ENCODE measurements at places on chromosomes 16 and 17.

GRCh38 chr16:11180489-11180888 lies 75.5 kb downstream of the SOCS1 start:
- H3K27ac ChIP-seq = no peak overlapping the region
- DNase-seq = no peak
- H3K36me3 ChIP-seq = no peaks in the 10 kb centered on the region

DNA sequence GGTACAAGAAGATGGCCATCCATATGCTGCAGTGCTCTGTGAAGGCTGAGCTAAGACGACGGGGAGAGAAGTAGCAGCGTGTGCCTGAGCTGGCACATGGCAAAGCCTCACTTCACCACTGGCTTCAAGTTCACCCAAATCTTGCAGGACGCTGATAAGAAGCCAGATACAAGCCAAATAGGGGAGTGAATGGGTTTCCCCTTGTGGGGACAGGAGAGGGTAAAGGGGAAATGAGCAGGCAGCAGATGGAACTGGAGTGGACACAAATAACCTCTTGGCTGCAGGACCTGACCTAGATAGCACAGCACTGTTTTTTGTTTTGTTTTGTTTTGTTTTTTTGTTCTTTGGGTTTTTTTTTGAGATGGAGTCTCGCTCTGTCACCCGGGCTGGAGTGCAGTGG lies 21.0 kb upstream of the PITPNA start:
- H3K27ac ChIP-seq = no peak overlapping the region
- H3K4me3 ChIP-seq = no peak overlapping the region
- H3K36me3 ChIP-seq = no peaks in the 10 kb centered on the region

DNA sequence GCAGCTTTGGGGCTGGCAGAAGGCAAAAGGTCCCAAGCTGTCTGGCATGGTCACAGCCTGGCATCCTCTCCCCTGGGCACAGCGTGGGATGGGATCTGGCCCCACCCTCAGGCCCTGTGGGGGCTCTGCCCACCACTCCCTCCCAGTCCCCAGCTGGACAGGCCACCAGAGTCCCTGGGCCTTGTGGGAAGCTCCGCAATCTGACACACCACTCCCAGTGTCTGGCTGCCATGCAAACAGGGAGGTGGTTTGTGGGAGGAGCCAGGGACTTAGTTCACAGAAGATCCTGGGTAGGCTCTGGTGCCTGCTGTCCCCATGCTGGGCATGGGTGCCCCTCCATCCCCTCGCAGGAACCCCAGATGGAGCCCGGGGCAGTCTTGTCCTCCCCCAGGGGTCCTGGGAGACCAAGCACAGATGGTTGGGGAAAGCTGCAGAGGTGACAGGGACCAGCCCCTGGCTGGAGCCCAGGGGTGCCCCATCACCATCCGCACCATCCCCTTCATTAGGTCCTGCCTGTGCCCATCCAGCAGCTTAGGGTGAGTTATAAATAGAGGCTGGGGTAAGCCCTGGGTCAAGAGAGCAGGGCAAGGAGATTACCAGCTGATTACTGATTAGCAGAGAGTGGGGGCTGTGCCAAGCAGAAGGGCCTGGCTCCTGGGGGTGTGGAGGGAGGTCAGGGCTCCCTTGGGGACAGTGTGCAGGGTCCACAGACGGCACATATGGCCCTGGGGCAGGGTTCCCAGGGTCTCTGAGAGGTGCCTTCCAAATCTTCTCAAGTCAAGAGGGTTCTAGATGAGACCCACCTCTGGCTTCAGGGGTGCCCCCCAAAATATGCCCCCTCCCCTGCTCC lies 6.2 kb downstream of the FSCN2 start:
- H3K36me3 ChIP-seq = no peaks in the 10 kb centered on the region
- DNase-seq = no peak
- no peak overlapping the region for H3K4me3 ChIP-seq
- H3K27me3 ChIP-seq = no peaks in the 10 kb centered on the region
- H3K27ac ChIP-seq = no peak overlapping the region

DNA sequence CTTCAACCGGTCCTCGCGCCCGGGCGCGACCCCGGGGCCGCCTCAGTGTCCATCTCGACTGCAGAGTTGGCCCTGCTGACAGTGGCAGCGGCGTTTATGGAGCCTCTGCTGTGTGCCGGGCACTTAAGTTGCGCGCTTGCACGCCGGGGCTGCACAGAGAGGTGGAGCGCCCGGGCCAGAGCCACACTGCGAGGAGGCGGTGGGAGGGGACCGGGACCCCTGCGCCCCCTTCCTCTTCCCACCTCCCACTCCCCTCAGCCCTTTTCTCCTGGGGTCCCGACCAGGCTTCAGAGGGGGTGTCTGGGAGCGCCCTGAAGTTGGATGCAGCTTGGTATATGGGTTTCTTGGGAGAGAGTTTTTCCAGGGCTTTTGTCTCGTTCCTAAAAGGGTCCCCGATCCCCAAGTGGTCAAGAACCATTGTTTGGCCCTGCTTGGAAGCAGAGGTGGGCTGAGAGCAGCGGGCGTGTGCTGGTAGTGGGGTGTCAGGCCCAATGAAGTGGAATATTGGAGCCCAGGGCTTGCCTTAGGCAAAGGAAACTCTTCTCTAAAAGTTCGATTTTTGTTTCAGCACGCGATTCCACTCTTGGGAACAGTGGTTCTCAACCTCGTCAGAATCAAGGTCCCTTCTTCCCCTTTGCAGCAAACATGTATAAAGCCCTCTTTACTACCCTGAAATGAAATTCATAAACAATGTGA lies 605 bp downstream of the MRTFB start:
- DNase-seq = no peak
- H3K4me1 ChIP-seq = peaks cover 6% of the 10 kb centered on the region
- H3K27me3 ChIP-seq = no peaks in the 10 kb centered on the region
- peaks cover 8% of the 10 kb centered on the region for H3K36me3 ChIP-seq
- H3K4me3 ChIP-seq = peak overlapping the region; percentile 94

GRCh38 chr16:28093385-28093725 lies 29.8 kb upstream of the GSG1L start:
- no peak overlapping the region for H3K27ac ChIP-seq
- DNase-seq = no peak
- H3K27me3 ChIP-seq = no peaks in the 10 kb centered on the region
- no peaks in the 10 kb centered on the region for H3K4me1 ChIP-seq

GRCh38 chr16:66137853-66138252 lies 228.6 kb upstream of the CDH5 start:
- H3K4me3 ChIP-seq = no peak overlapping the region
- no peaks in the 10 kb centered on the region for H3K27me3 ChIP-seq
- no peaks in the 10 kb centered on the region for H3K4me1 ChIP-seq
- no peak overlapping the region for H3K27ac ChIP-seq

DNA sequence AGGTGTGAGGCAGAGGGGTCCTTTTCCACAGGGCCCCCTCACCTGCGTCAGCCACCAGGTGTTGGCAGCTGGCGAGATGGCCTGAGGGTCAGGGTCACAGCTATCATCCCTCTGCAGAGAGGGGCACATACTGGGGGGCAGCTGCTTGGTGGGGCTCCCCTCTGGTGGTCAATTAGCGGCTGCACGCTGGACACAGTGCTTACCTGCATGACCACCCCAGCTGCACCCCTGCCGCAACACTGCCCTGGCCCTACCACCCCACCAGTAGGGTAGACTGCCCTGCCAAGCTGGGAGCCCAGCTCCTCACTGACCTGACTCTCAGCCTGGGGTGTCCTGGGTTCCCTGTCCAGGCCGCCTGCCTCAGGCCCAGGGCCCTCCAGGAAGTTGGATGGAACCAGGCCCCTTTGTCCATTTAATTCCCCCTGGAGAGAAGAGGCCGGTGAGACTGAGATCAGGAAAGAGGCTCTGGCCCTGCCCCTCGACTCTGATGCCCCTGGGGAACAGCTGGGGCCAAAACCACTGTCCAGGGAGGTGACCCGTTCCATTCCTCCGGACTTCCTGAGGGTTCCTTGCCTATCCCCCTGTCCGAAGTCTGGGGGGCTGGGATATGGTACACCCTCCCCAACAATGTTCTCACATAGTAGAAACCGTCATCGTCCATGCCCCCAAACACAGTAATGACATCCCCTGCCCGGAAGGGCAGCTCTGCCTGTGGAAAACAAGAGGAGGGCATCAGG lies 23.7 kb downstream of the TSPOAP1 start:
- H3K27me3 ChIP-seq = no peaks in the 10 kb centered on the region
- peaks cover 6% of the 10 kb centered on the region for H3K4me1 ChIP-seq
- H3K36me3 ChIP-seq = peaks cover 3% of the 10 kb centered on the region
- no peak overlapping the region for H3K4me3 ChIP-seq
- no peak for DNase-seq

GRCh38 chr17:52049496-52049895 lies 109.0 kb downstream of the CA10 start:
- H3K4me1 ChIP-seq = no peaks in the 10 kb centered on the region
- DNase-seq = no peak
- H3K27ac ChIP-seq = no peak overlapping the region
- no peaks in the 10 kb centered on the region for H3K36me3 ChIP-seq
- H3K4me3 ChIP-seq = no peak overlapping the region
- H3K27me3 ChIP-seq = no peaks in the 10 kb centered on the region

- no peaks in the 10 kb centered on the region for H3K36me3 ChIP-seq
- H3K27me3 ChIP-seq = no peaks in the 10 kb centered on the region
- H3K4me3 ChIP-seq = no peak overlapping the region
- DNase-seq = no peak
- H3K27ac ChIP-seq = no peak overlapping the region
- peaks cover 42% of the 10 kb centered on the region for H3K4me1 ChIP-seq
Observed at GRCh38 chr17:68357886-68358285, 66.6 kb downstream of the ARSG start.

DNA sequence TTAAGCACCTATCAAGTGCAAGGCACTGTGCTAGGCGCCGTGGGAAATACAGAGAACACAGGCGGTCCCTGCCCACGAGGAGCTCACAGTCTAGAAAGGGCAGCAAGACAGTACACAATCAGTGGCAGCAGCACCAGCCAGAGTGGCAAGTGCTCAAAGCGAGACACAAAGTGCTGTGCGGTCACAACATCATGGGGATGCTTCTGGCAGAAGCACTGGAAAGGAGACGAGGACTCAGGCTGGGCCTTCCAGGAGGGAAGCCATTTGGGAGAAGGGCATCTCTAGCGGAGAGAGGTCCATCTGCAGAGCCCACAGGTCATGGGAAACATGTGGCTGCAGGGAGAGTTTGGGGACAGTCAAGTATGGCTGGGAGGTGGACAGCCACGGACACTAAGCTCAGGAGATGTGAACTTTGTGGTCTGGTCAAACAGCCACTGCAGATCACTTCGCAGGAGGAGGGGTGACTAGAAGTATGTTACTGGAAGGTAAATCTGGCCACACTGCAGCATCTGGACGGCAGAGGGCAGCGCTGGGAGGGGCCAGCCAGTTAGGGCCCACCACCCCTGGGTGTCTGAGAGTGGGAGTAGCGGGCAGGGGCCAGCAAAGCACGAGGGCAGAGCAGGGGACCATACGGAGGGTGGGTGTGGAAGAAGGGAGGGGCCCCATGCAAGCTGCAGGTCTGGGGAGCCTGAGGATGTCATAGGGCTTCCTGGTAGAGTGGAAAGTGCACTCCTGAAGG lies 71.1 kb downstream of the N4BP1 start:
- H3K27me3 ChIP-seq = no peaks in the 10 kb centered on the region
- H3K4me1 ChIP-seq = peaks cover 2% of the 10 kb centered on the region
- H3K36me3 ChIP-seq = peaks cover 35% of the 10 kb centered on the region
- no peak overlapping the region for H3K27ac ChIP-seq
- no peak for DNase-seq

DNA sequence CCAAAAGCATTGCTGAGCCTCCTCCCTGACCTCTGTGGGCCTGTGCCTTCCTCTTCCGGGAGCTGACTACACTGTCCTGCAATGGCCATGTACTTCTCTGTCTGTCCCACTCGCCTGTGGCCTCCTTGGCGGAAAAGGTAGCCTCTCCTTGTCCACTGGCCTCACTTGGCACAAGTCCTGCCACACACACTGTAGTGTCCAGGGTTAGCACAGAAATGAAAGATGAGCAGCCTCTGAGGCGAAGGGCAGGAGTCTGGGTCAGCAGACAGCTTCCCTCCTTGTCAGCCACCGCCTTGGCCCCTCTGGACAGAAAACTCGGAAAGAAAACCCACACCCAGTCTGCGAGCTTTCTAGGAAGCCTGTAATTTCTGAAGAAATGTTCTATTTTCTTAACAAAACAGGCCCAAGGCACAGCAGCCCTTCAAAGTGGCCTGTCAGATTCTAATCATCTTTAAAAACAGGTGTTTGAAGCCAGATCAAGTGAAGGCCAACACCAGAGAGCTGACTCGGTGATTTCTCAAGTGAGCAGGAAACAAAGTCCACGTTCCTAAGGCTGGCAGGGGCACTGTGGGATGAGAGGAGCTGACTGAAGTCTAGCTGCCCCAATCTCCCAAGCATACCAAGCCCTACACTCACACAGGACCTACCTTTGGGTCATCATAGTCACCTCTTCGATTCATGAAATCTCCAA lies 67.2 kb downstream of the GTF3C1 start:
- no peaks in the 10 kb centered on the region for H3K27me3 ChIP-seq
- DNase-seq = no peak
- H3K36me3 ChIP-seq = peaks cover 15% of the 10 kb centered on the region
- H3K4me3 ChIP-seq = no peak overlapping the region
- no peak overlapping the region for H3K27ac ChIP-seq
- H3K4me1 ChIP-seq = no peaks in the 10 kb centered on the region

- H3K27me3 ChIP-seq = no peaks in the 10 kb centered on the region
- H3K27ac ChIP-seq = no peak overlapping the region
- no peak overlapping the region for H3K4me3 ChIP-seq
- no peak for DNase-seq
Observed at GRCh38 chr16:53971616-53972015, 267.7 kb downstream of the FTO start.

DNA sequence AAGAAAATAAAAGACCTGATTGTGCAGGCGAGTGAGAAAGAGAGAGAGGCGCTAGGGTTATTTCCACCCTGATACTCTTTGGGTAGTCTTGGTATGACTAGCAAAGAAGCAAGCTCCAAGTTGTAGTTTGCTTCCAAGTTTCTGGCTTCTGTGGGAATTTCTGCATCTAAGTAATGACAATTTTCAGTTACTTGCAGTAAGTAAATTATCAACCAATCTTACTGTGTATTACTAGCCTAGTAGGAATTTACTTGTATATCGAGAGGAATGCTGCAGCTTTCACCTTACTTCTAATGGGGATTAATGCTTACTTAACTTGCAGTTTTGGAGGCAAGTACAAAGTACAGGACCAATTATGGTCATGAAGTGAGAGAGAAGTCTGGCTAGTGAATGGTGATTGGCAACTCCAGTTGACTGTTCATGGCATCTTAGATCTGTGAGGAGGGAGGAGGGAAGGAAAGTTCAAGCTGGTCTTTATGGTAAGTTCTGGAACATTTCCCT lies 31.9 kb downstream of the TENT4B start:
- no peak overlapping the region for H3K4me3 ChIP-seq
- no peaks in the 10 kb centered on the region for H3K36me3 ChIP-seq
- peaks cover 10% of the 10 kb centered on the region for H3K4me1 ChIP-seq

All from naive thymus-derived CD4-positive, alpha-beta T cell (primary cell).